ENCODE measurements at places on chromosomes 2 and 18. TPM values are rescaled to one million over a fixed set of nuclear protein-coding genes. Genes with fewer than 3 reads are reported as not detected.

DNA sequence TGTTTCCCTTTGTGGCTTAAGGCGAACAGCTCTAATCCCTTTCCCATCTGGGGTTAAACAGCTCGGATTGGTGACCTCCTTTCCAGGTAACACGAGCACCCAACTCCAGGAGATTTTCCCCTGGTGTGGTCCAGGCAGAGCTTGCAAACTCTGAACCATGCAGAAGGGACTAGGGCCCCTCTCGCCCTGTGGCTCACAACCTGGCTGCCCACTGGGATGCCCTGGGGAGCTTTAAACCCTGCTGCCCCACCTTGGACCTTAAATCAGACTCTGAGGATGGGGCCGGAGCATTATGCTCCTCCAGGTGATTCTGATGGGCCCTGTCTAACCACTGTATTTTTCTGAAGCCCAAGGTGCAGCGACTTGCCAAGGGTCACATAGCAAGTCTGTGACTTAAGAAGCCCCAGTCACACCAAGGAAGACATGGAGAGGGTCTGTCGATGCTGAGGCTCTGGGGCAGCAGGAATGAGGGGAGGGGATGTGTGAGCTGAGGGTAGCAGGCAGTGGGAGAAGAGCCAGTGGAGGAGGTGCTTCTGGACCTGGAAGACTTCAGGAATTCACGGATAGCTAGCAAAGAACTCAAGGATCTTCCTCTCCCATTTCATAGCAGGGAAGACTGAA is 5.9 kb downstream of the ARID5A start:
- no peak for DNase-seq

Gene SERPINB4
- polyA plus RNA-seq = 0.35 TPM

Gene POTEF
- polyA plus RNA-seq = 0.06 TPM

- no peak for DNase-seq
Observed at GRCh38 chr2:230914886-230915285, 10.2 kb downstream of the GPR55 start.

DNA sequence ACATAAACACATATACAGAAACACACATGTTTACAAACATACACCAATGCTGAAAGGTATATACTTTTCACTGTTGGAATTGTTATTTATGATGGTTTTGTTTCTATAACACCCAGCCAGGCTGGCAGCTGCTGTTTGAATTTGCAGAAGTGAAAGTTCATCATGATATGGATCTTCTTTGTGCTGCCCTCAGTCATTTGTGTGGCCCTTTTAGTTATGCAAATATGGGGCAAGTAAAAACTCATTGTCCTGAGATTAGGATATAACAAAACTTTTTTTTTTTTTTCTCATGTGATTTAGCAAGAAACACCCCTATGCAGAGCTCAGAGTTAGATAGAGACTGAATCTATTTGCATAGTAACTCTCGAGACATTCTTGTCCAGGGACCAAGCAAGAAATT is 714.1 kb downstream of the KCNJ3 start:
- no peak for DNase-seq

DNA sequence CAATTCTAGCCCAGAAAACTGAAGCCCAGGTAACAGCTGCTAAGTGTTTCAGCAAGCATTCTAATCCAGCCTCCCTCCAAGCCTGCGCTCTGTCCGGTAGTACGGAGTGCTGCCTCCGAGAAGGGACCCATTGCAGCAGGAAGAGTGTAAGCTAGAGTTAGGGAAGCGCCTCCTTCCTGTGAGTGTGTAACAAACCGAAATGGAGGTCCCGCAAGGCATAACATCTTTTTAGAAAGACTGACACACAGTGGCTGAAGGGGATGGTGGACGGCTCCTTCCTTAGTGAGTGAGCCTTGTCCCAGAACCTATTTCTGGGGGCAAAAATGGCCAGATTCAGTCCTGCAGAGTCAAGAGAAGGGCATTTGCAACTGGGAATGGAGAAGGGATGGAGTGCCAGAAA is 12.2 kb downstream of the PKDCC start:
- no peak for DNase-seq

Gene MC5R
- polyA plus RNA-seq = 5.5 TPM

- DNase-seq = no peak
Observed at GRCh38 chr2:183579686-183580085, 455.4 kb downstream of the NUP35 start.

Gene ELOA2
- polyA plus RNA-seq = not detected

Gene CNDP2
- 55.1 TPM for polyA plus RNA-seq

DNA sequence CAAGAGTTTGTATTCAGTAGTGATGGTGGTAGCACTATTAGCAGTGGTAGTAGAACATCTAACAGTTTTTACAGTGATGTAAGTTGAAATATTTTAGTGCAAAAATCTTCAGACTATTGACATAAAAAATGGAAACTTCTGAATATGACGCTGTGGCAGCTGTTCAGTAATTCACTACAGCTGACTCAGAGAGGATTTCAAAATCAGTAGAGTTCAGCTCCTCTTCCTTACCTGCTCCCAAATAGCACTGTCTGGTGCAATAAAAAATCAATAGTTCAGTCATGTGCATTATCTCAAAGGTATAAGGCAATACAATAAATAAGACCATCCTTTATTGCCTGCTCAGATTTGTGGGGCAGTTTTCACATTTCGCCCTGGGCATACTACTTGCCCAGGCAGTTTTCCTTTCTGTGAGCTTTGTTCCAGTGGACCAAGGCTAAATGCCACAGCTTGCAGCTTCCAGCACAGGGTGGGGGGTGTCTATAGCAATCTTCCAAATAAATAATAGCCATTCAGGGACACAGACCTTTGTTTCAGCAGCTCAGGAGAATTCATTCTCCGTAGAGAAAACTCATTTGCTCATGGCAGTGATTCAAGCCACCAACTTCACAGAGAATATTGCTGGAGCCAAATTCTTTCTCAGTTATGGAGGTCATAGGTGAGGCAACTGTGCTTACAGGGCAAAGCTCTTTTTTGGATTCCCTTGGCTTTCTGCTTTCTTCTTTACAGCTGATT is 33.9 kb upstream of the GORASP2 start:
- DNase-seq = no peak

DNA sequence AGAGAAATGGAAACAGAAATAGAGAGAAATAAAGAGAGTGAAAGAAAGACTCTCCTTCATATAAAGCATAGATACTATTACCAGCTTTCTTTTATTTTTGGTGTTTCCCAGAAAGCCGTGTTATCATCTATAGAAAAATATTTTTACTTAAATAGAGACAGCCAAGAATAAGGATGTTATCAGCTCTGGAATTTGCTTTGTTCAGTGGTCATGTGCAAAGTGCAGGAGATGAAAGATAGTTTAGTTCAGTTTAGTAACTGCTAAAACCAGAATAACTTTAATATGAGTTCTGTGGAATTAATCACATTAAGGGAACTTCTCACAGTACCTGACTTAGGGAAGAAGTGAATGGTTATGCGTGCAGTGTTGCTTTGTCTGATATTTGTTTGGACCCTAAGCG is 140.4 kb downstream of the CALCRL start:
- no peak for DNase-seq

Gene DSC3
- 1.8 TPM for polyA plus RNA-seq

Gene NEU2
- polyA plus RNA-seq = not detected

DNA sequence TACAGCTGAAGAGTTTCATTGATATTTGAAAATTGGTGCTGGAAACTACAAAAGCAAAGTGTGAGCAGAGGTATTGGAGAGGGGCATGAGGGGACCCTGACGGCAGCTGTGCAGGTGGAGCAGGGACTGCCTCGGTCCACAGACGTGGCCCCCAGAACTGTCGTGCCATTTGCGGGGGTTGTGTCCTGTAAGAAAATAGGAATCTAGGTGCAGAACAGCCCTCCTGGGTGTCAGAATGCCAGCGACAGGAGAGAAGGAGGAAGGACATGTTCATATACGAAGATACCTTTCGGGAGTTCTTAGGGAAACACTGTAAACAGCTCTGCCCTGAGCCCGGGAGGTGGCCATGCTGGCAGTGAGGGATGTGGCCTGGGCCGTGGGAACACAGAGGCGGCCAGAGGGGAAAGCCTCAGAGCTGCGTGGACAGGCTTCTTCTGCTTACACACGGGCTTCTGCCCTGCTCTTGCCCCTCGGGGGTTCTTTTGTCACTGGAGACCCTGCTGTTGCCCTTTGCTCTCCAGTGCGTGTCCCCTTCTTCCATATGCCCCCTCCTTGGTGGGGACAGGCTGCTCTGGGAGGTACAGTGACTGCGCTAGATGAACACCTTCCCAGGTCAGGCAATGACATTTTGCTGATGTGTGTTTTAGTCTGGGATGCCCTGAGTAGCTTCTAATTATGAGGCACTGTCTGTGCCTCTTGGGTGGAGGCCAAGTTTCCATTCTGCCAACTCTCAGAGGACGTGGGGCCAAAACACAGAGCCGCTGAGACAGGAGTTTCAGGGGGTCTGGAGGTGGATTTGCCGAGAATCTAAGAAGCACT is 81.9 kb upstream of the TXNDC2 start:
- DNase-seq = no peak

GRCh38 chr2:206480161-206480560 is 36.8 kb downstream of the ADAM23 start:
- DNase-seq = no peak

DNA sequence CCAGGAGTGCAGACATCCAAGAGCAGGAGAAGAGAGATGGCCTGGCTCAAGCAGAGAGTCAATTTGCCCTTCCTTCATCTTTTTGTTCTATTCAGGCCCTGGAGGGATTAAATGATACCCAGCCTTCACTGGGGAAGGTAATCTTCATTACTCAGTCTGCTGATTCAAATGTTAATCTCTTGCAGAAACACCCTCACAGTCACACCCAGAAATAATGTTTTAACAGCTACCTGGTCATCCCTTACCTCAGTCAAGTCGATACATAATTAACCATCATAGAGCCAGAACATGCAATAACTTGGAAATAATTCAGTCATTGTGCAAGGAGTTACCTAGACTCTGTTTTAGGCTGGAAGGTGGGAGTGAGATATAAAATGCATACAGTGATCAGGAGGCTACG is 163.7 kb upstream of the TNP1 start:
- no peak for DNase-seq

Gene INPP5D
- polyA plus RNA-seq = 8.9 TPM

DNA sequence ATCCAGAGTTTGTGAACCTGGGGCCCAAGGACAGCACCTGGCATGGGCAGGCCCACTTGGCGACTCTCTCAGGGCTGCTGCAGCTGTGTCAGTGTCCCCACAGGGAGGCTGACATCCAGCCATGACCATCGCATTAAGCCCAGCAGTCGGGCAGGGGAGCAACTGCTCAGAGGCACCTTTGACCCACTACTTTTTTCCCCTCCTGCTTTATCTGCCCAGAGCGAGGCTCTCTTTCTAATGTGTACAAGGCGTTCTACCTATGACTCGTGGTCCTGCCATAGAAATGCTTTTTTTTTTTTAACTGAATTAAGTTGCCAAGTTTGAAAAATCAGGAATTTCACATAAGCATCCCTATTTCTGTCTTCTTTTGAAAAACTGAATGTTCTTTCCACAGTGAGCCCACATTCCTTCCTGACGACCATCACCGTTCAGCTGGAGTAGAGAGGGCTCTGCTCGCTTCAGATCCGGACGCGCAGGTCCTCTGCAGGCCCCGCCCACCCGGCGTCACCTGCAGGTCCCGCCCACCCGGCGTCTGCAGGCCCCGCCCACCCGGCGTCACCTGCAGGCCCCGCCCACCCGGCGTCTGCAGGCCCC is 403 bp upstream of the CLUL1 start:
- no peak for DNase-seq
